Peyer's patch (tissue), 4 donors: ENCODE measurements at places on chromosomes 16 and 17.
A peak's percentile ranks its signal among the peaks of the same experiment; 100 is the strongest.

DNA sequence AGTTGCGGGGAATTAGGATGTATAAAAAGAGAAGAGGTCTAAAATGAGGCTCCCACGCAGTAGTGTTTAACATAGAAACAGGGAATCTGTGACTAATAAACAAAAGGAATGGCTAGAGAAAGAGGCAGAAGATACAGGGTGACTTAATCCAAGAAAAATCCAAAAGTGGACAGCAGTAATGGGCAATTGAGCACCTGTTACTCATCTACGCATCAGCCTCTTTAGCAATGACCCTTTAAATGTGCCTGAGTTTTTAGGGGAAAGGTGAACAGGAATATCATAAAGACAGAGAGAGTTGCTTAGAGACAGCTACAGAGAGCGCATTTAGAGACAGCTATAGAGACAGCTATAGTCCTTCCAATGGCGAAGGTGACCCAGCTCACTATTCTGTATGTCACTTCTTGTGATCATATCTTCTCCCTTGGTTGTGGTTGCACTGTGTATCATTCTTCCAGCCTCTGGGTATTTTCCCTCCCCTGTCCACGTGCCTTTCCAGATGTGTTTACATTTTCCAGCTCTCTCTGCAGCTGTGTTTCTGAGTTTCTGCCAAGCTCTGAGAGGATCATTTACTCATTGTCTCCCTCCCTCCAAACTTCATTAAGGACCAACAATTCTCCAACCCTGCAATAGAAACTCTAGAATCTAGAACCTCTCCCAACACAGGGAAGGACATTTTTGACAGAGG is 61.5 kb downstream of the MYOCD start:
- no peak for DNase-seq

DNA sequence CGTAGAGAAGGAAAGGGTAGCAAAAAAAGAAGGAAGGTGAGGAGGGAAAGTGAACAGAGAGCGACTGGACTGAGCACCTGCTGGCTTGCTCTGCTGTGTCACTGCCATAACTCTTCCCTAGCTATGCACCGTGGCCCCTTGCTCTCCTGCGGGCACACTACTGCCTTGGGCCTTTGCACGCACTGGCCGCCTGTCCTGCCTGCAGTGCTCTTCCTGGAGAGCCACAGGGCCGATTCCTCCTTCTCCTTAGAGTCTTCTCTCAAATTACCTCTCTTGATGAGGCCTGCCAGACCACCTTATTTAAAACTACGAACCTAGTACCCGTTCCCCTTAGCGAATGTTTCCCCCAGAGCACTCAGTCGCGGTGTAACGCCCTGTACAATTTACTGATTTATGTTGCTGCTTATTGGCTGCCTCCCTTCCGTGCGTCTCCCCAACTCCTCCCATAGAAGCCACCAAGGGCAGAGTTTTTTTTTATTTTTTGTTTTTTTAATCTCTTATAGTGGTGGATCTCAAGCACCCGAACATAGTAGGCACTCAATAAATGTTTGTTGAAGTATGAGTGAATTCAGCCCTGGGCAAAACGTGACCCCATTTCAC is 70.3 kb downstream of the RAI1 start:
- peak; percentile 25 for DNase-seq

DNA sequence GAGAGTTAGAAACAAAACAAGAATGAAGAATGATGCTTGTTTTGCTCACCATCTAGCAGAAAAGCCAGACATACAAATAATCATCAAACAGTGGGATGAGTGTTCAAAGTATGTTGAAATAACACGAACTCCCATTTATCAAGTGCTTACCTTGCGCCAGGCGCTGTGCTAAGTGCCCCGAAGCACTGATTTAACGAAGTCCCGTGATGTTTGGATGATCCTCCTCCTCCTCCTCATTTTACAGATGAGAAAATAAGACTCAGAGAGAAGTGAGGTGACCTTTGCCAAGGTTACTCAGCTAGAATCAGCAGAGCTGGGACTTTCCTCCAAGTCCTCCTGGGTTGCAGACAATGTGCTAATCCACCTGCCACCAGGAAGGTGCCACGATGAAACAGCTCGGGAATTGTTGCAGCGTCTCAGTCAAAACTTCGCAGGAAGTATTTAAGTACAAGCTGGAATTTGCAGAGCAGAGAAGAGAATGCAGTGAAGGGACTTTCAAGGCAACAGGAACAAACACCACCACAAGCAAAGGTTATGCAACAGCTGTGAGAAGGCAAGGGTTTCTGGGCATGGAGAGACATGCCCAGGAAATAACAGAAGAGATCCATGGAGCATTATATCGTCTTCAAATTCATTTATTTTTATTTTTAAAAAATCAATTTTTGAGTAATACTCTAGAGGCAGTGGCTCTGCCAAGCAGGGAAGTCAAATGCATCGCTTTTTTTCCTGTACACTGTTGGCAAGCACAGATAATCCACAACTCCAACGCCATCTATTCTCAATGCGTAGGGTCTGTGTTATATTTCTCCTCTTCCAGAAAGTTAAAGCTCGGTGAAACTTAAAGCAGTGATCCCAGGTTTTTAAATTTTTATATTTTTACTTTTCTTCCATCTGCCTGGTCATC is 11.1 kb downstream of the PRCD start:
- DNase-seq: no peak

- peak; percentile 58 for DNase-seq
Measured at GRCh38 chr17:35612924-35613521, 25.9 kb downstream of the AP2B1 start.

GRCh38 chr16:85711982-85712587 is 23.3 kb upstream of the GINS2 start:
- no peak for DNase-seq

GRCh38 chr16:57923841-57924240 is 47.1 kb downstream of the CNGB1 start:
- DNase-seq: no peak

- DNase-seq: no peak
Measured at GRCh38 chr17:28174352-28175046, 132.0 kb downstream of the NLK start.

DNA sequence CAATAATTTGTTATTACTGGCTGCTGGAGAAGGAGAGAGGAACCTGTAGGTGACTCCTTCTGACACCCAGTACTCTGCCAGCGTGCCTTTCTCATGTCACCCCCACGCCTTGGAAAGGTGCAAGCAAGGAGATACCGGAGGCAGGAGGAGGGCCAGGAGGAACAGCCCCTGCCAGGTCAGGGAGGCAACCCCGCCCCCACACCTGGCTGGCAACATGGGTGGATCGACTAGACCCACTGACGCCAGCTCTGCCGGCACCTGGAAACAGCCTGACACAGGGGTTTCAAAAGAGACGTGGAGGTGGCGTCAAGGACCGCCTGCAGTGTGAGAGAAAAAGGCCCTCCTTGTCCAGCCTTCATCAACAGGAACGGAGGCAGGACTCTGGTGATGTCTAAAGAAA is 62.3 kb downstream of the CYB5B start:
- no peak for DNase-seq

- DNase-seq: no peak
Measured at GRCh38 chr17:35218915-35219314, 24.0 kb upstream of the SLFN5 start.

DNA sequence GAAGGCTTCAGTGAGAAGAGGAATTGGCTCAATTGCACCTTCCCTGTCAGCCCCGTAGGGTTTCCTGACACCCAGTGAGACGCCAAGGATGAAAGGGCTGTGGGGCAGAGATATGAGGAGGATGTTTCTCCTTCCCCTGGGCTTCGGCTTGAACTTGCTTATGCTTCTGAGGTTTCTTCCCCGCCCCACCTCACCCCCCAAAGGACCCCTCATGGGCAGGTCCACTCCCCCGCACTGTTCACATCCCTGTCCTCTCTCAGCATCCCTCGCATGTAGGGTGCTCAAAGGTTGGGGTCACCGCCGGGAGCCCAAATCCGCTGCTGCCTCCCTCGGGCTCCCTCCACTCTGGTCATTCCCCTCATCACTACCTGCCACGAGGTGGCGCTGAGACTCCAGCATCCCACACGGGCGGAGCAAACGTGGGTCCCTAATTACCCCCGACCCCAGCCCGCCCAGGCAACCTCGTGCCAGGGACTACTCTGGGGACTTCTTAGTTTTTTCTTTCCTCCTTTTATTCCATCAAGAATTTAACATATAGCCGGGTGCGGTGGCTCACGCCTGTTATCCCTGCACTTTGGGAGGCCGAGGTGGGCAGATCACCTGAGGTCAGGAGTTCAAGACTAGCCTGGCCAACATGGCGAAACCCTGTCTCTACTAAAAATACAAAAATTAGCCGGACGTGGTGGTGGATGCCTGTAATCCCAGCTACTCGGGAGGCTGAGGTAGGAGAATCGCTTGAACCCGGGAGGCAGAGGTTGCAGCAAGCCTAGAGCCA is 3.3 kb upstream of the TRARG1 start:
- DNase-seq: peak; percentile 76

GRCh38 chr17:58630883-58631522 is 60.8 kb downstream of the TEX14 start:
- peak; percentile 40 for DNase-seq

DNA sequence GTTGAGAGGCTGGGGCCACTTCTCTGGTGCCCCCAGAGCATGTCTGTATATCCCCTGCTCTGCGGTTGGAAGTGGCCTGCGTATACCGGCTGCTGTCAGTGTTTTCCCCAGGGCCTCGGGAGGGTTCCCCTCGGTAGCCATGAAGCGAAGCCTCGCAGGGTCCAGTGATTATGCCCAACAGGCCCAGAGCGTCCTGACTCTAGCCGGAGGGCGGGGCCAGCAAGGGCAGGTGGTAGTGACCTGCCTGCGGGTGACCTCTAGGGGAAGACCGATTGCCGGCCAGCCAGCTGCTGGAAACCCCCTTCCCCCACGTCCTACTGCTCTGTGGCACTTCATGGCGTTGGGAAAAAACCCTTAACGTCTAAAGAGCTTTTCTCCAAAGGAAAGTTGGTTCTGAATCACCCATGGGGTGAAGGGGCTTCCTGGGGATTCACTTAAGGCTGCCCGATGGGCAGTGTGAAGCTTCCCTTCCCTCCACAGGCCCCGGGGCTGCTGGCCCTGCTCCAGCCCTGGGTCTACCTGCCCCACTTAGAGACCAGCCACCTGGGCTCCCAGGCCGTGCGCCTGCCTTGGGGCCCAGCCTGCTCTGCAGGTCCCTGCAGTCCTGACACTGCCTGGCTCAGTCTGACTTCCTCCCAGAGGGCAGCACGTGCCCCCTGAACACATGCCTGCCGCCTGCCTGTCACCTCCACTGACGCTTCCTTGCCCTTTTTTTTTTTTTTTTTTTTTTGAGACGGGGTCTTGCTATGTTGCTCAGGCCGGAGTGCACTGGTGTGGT is 72.8 kb downstream of the SOCS1 start:
- DNase-seq: peak; percentile 60

DNA sequence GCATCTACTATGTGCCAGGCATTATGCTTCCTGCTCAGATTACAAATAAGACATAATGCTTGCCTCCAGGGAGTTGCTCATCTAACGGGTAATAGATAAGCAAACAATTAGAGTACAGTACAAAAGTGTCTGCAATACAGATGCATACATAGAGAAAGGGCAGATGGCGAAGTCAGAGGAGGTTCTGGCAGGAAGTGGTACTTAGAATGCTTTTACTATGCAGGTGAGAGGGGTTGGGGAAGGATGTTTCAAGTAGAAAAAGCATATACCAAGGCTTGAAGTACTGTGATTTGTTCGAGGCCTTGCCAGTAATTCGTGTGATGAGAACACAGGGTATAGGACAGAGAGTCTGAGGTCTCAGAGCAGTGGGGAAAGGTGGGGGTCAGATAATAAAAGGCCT is 349.8 kb downstream of the UTP18 start:
- no peak for DNase-seq

DNA sequence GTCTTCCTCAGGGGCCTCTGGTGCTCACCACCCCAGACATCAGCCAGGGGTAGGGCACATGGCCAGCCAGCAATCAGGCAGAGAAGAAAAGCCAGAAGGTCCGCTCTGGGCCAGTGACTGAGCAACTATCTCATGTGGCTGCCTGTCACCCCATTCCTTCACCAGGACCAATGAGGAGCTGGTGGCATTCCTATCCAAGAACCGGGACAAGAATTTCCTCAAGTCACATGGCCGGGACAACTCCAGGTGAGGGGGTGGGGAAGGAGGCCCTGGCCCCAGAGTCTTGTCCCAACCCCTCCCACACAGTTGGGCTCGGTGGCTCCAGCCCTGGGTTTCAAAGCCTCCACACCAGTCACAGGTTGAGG is 9.4 kb downstream of the XYLT2 start:
- DNase-seq: no peak

- peak; percentile 49 for DNase-seq
Measured at GRCh38 chr17:41659427-41660212, 29.1 kb upstream of the EIF1 start.

DNA sequence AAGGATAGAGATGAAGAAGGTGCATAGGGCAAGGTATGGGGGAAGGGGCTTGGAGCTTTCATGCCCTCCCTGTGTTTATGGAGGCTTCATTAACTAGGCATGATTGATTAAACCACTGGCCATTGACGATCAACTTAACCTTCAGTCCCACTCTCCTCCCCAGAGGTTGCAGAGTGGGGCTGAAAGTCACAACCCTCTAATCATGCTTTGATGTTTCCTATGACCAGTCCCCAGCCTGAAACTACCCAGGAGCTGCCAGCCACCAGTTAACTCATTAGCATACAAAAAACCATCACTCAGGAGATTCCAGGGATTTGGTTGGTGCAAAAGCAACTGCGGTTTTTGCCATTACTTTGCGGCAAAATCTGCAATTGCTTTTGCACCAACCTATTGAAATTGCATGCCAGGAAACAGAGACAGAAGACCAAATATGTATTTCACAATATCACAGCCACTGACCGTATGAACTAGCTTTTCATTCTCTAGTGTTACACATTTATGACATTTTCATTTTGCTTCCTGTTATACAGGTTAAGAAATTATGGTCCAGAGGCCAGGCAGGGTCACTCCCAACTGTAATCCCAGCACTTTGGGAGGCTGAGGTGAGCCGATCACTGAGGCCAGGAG is 5.4 kb downstream of the GFOD2 start:
- DNase-seq: no peak

DNA sequence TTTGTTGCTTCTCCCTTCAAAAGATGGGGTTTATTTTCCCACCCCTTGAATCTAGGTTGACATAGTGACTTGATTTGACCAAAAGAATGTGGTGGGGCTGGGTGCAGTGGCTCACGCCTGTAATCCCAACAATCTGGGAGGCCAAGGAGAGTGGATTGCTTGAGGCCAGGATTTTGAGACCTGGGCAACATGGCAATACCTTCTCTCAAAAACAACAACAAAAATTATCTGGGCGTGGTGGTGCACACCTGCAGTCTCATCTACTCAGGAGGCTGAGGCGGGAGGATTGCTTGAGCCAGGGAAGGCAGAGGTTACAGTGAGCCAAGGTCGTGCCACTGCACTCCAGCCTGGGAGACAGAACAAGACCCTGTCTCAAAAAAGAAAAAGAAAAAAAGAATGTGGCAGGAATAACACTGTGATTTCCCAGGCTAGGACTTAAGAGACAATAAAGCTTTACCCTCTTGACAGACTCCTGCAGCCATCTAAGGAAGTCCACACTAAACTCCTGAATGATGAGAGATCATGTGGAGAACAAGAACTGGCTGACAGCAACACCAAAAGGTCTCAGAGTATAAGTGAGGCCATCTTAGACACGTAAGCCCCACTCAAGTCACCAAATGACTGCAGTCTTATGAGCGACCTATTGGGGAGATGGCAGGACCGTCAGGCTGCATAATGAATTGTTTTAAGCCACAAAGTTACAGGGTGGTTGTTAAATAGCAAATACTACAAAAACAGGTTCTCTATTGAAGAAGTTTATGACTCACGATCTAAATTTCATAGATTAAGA is 37.0 kb downstream of the FBXL20 start:
- DNase-seq: no peak
